ENCODE measurements at places on chromosomes 5 and 9.

DNA sequence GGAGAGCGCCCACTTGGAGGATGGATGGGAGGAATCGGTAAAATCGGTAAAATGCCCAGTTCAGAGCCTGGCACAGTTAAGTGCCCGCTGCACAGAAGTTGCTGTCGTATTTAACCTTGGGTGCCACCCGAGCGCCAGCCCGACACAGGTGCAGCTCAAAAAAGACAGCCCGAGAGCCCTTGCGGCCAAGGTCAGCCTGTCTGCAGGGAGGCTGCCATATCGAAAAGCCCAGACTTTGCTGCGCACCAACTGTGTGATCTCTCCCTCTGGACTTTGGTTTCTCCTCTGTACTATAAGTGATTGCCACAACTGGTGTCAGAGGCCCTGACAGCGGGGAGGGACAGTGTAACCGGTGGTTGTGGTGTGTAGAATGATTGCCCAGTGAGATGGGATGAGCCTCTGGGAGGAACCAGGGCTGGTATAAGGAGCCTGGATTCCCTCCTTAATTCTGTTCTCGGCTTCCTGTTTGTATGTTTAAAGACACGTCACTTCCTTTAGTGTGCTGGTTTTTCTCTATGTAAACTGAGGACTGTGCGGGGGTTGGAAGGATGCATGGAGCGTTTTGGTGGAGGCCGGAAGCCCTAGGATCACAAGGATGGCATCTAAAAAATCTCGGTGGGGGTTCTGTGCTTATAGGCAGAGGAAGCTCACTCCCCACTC is 792 bp downstream of the NTMT1 start:
- peak overlapping the region; percentile 93 for H3K27ac ChIP-seq
- DNase-seq, result no peak

DNA sequence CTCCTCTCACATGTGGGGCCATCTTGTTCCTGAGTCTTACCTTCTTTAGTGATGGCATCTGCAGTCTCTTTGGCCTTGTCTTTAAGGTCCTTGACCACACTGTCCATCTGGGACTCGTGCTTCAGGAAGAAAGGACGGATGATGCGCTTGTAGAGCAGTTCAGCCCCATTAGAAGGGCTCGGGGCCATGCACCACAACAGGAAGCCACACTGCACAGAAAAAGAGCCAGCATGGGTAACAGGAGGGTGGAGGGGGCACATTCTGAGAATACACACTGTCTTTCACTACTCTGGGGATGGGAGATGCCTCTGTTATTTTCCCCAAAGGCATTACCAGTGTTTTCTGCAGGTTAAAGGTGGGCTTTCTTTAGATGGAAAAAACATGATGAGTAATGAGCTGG is 25.9 kb downstream of the SRP19 start:
- DNase-seq, result no peak
- H3K4me3 ChIP-seq, result no peak overlapping the region
- H3K36me3 ChIP-seq, result peaks cover 84% of the 10 kb centered on the region
- H3K4me1 ChIP-seq, result peaks cover 3% of the 10 kb centered on the region
- no peak overlapping the region for H3K27ac ChIP-seq

DNA sequence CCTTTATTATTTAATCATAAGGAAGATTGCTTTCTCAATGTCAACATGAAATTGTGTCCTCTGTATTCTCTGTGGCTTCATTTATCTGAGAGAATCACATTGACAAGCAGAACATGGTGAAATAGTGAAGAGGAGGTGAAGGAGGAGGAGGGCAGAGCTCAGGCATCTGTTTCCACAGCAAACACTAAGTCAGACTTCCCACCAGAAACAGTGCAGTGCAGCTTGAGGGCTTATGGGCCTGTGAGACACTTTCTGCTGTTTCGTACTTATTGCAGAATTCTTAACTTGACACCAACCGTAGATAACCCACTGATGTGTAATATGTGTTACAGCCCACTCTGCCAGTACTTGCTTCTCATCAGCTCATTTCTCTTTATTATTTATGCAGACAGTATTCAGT is 386.3 kb downstream of the DIRAS2 start:
- no peak for DNase-seq
- H3K27ac ChIP-seq, result no peak overlapping the region
- no peaks in the 10 kb centered on the region for H3K27me3 ChIP-seq
- no peak overlapping the region for H3K4me3 ChIP-seq
- no peaks in the 10 kb centered on the region for H3K4me1 ChIP-seq
- H3K36me3 ChIP-seq, result no peaks in the 10 kb centered on the region

- no peaks in the 10 kb centered on the region for H3K27me3 ChIP-seq
- H3K4me3 ChIP-seq, result no peak overlapping the region
- no peak overlapping the region for H3K27ac ChIP-seq
Observed at GRCh38 chr5:135016861-135017290, 17.2 kb downstream of the PITX1 start.

GRCh38 chr5:129622531-129622930 is 125.4 kb upstream of the MINAR2 start:
- H3K4me1 ChIP-seq, result no peaks in the 10 kb centered on the region
- H3K27ac ChIP-seq, result no peak overlapping the region
- H3K36me3 ChIP-seq, result no peaks in the 10 kb centered on the region
- no peaks in the 10 kb centered on the region for H3K27me3 ChIP-seq

DNA sequence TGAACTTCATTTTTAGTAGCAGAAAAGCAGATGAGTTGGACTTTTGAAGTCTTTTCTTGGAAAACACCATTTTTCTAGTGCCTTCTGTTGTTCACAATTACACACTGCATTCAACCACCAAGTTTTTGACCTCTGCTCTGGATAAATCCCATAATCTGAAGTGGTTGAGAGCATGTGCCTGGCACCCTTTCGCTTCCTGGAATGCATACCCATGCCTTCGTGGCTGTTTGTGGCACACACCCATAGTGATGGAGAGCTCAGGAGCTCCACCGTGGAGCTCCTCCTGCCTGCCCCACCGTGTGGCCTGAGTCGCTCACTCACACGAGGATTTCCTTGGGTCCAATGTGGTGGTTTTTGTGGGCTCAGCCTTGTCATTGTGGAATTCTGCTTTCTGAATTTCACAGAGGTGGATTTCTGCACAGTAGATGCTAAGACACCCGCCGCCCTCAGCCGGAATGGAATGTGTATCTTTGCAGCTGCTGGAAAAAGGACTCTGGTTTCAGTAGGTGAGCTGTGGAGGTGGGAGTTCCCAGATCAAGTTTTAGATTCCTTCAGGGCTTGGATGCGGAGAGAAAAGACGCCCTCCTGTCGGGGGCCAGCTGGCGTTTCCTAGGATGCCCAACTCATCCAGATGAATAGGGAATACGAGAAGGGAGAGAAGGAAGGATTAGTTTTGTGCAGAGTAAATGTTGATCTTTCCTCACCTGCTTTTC is 500.4 kb downstream of the IRX1 start:
- H3K4me1 ChIP-seq, result no peaks in the 10 kb centered on the region
- H3K4me3 ChIP-seq, result no peak overlapping the region
- no peaks in the 10 kb centered on the region for H3K27me3 ChIP-seq
- no peaks in the 10 kb centered on the region for H3K36me3 ChIP-seq
- H3K27ac ChIP-seq, result no peak overlapping the region
- no peak for DNase-seq

GRCh38 chr5:174606646-174607045 is 117.7 kb upstream of the MSX2 start:
- no peaks in the 10 kb centered on the region for H3K27me3 ChIP-seq
- H3K4me1 ChIP-seq, result no peaks in the 10 kb centered on the region
- H3K27ac ChIP-seq, result no peak overlapping the region
- no peaks in the 10 kb centered on the region for H3K36me3 ChIP-seq
- H3K4me3 ChIP-seq, result no peak overlapping the region
- DNase-seq, result no peak

DNA sequence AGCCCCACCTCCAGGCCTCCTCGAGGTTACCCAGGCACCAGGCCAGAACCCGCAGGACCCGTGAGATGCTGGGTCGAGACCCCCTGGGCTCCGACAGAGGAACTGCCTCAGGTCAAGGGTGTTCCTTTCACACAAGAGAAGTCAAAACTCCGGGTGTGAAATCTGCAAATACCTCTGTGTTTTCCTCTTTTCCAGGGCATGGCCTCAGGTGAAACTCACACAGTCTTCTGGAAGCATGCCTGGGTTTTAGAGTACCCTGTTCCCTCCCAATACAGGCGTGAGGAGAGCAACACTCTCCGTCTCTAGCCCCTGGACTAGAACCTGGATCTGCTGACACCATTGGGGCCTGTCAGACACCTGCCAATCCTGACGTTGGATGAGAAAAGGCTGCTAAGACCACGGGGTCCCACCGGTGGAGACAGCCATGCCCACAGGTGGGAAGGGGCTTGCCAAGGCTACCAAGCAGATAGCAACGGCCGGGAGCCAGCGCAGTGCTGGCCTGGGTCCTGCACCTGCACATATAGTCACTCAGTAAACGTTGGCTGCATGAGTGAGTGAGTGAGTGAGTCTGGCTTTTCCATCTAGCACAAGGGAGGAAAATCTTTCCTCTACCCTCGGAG is 182.0 kb upstream of the PPP1R26 start:
- H3K27me3 ChIP-seq, result peaks cover 20% of the 10 kb centered on the region
- H3K4me3 ChIP-seq, result no peak overlapping the region
- DNase-seq, result no peak
- H3K27ac ChIP-seq, result no peak overlapping the region
- H3K4me1 ChIP-seq, result no peaks in the 10 kb centered on the region

GRCh38 chr5:89542736-89543135 is 659.8 kb upstream of the MEF2C start:
- H3K27me3 ChIP-seq, result no peaks in the 10 kb centered on the region
- H3K4me1 ChIP-seq, result no peaks in the 10 kb centered on the region
- no peaks in the 10 kb centered on the region for H3K36me3 ChIP-seq
- no peak overlapping the region for H3K4me3 ChIP-seq
- no peak for DNase-seq

GRCh38 chr9:123406016-123406415 is 50.0 kb downstream of the CRB2 start:
- no peaks in the 10 kb centered on the region for H3K4me1 ChIP-seq
- no peak overlapping the region for H3K27ac ChIP-seq
- no peak for DNase-seq

- DNase-seq, result no peak
- H3K4me3 ChIP-seq, result no peak overlapping the region
- H3K27ac ChIP-seq, result no peak overlapping the region
- no peaks in the 10 kb centered on the region for H3K27me3 ChIP-seq
- no peaks in the 10 kb centered on the region for H3K36me3 ChIP-seq
Observed at GRCh38 chr5:158889007-158889406, 210.7 kb downstream of the EBF1 start.

- no peak for DNase-seq
- H3K27ac ChIP-seq, result no peak overlapping the region
- no peaks in the 10 kb centered on the region for H3K27me3 ChIP-seq
- no peak overlapping the region for H3K4me3 ChIP-seq
- no peaks in the 10 kb centered on the region for H3K36me3 ChIP-seq
Observed at GRCh38 chr5:169697976-169698375, 60.9 kb downstream of the DOCK2 start.

- H3K36me3 ChIP-seq, result no peaks in the 10 kb centered on the region
- H3K4me1 ChIP-seq, result peaks cover 59% of the 10 kb centered on the region
- DNase-seq, result peak; percentile 32
- H3K27ac ChIP-seq, result peak overlapping the region; percentile 92
- no peak overlapping the region for H3K4me3 ChIP-seq
Observed at GRCh38 chr9:27539479-27540441, 10.1 kb upstream of the MOB3B start.

- no peaks in the 10 kb centered on the region for H3K36me3 ChIP-seq
- DNase-seq, result no peak
- no peaks in the 10 kb centered on the region for H3K27me3 ChIP-seq
- no peaks in the 10 kb centered on the region for H3K4me1 ChIP-seq
Observed at GRCh38 chr9:119339056-119339455, 30.2 kb downstream of the BRINP1 start.

DNA sequence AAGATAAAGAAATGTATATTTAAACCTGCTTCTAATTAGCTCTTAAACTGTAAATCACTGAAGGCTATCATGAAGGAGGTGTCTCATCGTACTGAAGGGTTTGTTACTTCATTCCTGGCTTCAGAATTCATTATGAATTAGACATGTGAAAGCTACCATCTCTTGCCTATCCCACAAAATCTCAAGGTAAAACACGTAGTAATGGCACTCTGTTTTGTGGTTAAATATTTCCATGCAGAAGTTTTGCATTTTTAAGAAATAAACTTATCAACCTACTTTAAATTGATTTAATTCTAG is 490.7 kb upstream of the NUDT12 start:
- H3K4me3 ChIP-seq, result no peak overlapping the region
- no peak for DNase-seq
- H3K27ac ChIP-seq, result no peak overlapping the region

- H3K4me1 ChIP-seq, result peaks cover 25% of the 10 kb centered on the region
- DNase-seq, result peak; percentile 58
- H3K36me3 ChIP-seq, result no peaks in the 10 kb centered on the region
- peak overlapping the region; percentile 7 for H3K27ac ChIP-seq
- peak overlapping the region; percentile 32 for H3K4me3 ChIP-seq
- H3K27me3 ChIP-seq, result no peaks in the 10 kb centered on the region
Observed at GRCh38 chr9:125513668-125514413, 193.2 kb downstream of the MAPKAP1 start.

GRCh38 chr9:2209400-2209799 is 194.3 kb downstream of the SMARCA2 start:
- H3K4me1 ChIP-seq, result no peaks in the 10 kb centered on the region
- H3K36me3 ChIP-seq, result no peaks in the 10 kb centered on the region
- no peak overlapping the region for H3K4me3 ChIP-seq
- H3K27me3 ChIP-seq, result no peaks in the 10 kb centered on the region
- no peak for DNase-seq

GRCh38 chr5:38853753-38854470 is 8.1 kb downstream of the OSMR start:
- DNase-seq, result no peak
- H3K4me1 ChIP-seq, result no peaks in the 10 kb centered on the region
- H3K36me3 ChIP-seq, result peaks cover 3% of the 10 kb centered on the region
- H3K4me3 ChIP-seq, result no peak overlapping the region
- H3K27ac ChIP-seq, result no peak overlapping the region

DNA sequence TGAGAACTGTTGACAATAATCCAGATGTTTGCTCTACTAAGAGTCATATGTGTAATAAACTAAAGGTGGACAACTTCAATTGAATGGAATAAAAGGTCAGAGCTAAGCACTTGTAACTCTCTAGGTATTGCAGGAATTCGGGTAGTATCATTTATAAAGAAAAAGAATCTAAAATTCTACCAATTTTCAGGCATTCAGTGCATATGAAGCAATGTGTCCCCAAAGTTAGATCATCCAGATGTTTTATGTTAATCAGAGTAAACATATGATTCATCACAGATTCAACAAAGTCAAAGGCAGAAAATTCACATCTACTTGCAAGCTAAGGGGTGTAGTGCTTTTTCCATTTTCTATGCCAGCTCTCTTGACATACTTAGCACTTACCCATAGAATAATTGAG is 477.1 kb downstream of the PDE4D start:
- H3K4me3 ChIP-seq, result no peak overlapping the region
- H3K27ac ChIP-seq, result no peak overlapping the region
- H3K4me1 ChIP-seq, result peaks cover 23% of the 10 kb centered on the region

DNA sequence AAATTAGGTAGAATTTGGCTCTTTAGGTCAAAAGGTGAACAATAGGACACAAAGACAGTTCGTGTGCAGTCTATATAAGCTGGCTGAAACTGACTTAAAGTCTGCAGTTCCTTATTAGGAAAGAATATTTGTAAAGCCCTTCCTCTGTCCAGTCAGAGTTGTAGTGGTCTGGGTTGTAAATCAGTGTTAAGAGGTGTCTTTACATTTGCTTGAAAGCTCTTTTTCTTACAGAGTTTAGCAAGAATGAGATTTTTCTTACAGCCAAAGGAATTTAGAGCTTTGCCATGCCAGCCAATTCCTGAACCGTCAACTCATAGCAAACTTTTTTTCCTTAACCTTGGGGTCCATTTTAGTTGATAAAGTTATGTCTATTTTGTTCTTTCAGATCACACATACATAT is 786.1 kb upstream of the CTNND2 start:
- no peaks in the 10 kb centered on the region for H3K4me1 ChIP-seq
- H3K4me3 ChIP-seq, result no peak overlapping the region
- H3K36me3 ChIP-seq, result no peaks in the 10 kb centered on the region
- no peak overlapping the region for H3K27ac ChIP-seq
